RPMI8226 (cell line): ENCODE measurements at places on chromosomes 11 and 22.
A peak's percentile ranks its signal among the peaks of the same experiment; 100 is the strongest.

GRCh38 chr11:4662876-4663275 is 19.1 kb downstream of the OR51E1 start:
- DNase-seq: no peak

GRCh38 chr22:31584804-31585160 is 77.2 kb downstream of the PISD start:
- no peak for DNase-seq

- DNase-seq: no peak
Measured at GRCh38 chr11:19929655-19930054, 217.0 kb downstream of the NAV2 start.

DNA sequence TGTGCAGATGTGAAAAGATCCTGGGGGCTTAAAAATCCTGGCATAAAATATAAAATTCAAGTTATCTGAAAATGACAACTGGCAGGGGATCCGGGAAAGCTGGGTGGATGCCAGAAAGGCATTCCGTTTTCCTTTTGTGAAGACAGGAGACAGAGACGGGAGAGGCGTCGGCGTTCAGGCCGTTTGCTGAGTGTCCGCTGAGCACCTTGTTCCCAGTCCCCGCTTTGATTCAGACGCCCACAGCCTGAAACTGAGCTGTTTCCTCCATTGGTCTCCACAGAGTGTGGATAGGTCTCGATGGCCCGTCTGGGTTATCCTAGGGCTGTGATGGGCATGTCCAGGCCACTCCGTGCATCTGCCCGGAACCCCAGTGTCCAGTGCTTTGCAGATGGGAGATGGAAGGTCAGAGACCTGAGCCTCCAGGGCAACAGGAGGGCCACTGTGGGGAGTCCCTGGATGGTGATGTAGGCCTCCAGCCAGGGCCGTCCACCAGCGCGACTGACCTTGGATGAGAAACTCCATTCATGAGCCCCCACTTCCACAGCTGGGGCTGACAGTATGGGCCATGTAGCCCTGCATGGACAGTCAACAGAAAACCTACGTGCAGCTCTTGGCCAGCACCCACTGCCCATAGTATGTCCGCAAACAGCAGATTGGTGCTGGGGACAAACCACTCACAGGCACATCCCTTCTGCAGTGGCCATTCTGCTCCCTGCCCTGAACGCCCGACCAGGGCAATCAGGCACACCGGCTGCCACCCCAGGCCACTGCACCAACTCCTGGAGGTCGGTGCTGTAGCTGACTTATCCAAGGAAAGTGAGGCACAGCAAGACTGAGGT is 11.6 kb downstream of the MRGPRF start:
- no peak for DNase-seq

GRCh38 chr11:16986434-16987204 is 27.6 kb downstream of the PLEKHA7 start:
- peak; percentile 86 for DNase-seq

DNA sequence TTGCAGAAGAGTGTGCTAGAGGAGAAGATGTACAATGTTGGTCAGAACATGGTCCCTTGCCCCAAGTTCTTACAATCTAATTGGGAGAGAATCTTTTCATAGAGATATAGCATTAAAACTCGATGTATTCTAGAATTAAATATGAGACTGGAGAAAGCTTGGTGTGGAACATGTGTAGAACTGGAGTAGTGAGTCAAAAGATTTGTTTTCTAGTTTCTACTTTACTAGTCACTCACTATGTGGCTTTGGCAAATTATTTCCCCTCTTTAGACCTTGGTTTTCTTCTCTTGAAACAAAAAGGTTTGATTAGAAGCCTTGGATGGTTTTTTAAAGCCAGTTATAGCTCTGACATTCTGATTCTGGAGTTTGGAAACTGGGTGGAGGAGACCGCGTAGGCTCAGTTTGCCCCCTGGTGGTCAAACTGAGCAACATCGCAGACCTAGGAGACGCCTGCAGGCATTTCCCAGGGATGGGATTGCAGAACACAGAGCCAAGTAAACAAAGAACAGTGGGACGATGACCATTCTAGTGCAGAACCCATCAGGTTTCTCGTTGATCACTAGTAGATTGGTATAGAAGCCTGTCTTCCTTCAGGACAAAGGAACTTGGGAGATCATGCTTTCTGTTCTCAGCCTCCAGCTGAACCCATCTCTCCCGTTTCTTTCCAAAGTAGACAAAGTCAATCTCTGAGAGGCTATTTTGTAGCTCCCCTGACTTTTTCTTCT is 8.5 kb upstream of the CHRDL2 start:
- DNase-seq: peak; percentile 80

DNA sequence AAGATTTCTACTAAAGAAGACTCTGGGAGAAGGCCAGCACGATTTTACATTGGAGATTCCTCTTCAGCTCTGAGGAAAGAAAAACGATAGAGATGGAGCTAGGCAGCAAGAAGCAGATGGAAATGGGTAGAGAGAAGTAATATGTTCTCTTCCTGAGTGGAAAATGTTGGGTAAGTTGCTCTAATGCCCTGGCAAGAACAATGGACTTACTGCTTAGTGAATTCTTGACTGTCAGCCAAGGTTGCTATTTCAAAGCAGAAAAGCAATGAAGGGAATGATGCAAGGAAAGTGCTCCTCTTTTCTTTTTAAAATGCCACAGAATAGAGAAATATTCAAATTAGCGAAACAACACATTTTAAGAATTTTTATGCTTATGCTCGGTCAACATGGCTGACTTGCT is 38.4 kb upstream of the CWF19L2 start:
- no peak for DNase-seq

GRCh38 chr11:97890466-97890865 is 1130.3 kb upstream of the CNTN5 start:
- no peak for DNase-seq

GRCh38 chr11:9626496-9627394 is 37.1 kb upstream of the SWAP70 start:
- DNase-seq: no peak

- no peak for DNase-seq
Measured at GRCh38 chr11:23087407-23087806, 227.1 kb upstream of the CCDC179 start.

DNA sequence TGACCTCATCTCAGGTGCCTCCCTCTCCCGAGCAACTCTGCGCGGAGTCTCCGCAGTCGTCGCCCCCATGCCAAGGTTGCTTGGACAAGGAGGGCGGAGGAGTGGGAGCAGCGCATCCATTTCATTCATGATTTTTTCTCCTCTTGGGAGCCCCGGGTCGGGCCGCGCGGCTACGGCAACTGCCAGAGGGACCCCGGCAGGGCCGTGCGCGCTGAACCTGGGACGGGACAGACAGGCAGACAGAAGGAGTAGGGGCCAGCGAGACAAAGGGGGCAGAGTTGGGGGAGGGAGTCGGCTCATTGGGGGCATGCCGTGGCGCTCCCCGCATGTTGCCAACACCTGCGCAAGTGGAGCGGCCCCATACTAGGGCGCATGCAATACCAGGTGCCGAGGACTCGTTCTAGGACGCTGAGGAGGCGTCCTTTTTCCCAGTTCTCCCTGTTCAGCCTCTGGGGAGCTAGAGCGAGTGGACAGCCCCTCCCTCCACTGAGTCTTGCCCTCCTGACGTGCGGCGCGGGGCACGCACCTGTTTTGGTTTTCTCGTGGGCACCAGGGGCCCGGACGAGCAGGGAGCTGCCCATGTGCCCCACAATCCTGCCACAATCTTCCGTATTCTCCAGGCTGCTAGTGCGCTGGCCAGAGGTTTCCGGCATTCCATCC is 501 bp upstream of the PTPN5 start:
- no peak for DNase-seq

DNA sequence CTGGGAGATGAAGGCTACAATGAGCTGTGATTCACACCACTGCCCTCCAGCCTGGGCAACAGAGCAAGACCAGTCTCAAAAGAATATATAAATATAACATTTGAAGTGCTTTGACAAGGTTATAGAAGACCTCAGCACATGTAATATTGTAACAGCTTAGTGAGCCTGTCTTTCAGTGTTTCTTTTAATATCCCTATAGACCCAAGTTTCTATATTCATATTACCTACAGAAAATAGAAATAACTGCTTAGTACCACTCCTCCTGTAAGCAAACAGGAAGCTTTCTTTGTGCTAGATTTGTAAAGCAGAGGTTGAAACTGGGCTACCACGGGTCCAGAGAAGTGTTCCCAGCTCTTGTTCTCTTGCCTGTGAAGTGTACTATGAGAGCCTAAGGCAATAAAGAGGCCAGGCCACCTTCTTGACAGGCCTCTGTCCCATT is 68.2 kb downstream of the PPP2R1B start:
- no peak for DNase-seq

DNA sequence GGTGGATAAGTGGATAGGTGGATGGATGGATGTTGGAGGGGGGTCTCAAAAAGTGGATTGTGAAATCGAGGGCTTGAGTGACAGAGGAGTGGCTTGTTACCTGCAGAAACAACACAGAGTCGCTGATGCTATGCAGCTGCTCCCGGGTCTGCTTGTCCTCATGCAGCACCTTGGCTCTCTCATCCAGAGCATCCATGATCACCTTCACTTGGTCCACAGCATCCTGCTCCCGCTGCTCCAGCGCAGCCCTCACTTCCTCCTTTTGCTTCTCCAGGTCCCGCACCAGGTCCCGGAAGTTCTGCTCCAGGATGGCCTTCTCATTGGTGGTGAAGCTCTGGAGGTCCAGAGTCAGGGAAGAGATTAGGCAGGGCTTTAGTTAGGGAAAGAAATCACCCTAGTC is 10.7 kb downstream of the TRIM29 start:
- DNase-seq: no peak

GRCh38 chr11:16925561-16926065 is 88.6 kb downstream of the PLEKHA7 start:
- peak; percentile 35 for DNase-seq

DNA sequence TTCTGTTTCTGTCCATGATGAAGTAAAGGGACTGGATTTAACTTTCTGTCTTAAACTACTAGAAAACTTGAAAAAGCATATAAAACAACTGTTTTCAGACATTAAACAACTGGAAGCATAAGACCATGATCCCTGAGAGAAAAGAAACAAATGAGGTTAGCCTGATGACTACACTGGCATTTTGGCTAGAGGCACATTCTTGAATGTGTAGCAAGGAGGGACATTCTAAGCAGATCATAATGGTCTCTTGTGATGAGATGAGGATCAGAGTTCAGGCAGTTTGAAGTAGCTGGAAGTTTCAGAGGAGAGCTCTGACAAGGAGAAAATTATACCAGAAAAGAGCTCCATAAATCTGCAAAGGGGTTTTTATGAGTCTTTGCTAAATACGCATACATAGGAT is 75.4 kb downstream of the AASDHPPT start:
- DNase-seq: no peak

GRCh38 chr11:75576017-75576416 is 14.0 kb downstream of the SERPINH1 start:
- no peak for DNase-seq

- DNase-seq: no peak
Measured at GRCh38 chr22:33397381-33397907, 339.3 kb upstream of the SYN3 start.

- DNase-seq: peak; percentile 9
Measured at GRCh38 chr11:25066706-25067105, 569.9 kb downstream of the LUZP2 start.

GRCh38 chr11:132943706-132944568 is 588.4 kb downstream of the OPCML start:
- DNase-seq: no peak

- DNase-seq: no peak
Measured at GRCh38 chr11:102118937-102119336, 8.7 kb downstream of the YAP1 start.

GRCh38 chr22:19875061-19875530 is 20.4 kb upstream of the GNB1L start:
- DNase-seq: no peak

DNA sequence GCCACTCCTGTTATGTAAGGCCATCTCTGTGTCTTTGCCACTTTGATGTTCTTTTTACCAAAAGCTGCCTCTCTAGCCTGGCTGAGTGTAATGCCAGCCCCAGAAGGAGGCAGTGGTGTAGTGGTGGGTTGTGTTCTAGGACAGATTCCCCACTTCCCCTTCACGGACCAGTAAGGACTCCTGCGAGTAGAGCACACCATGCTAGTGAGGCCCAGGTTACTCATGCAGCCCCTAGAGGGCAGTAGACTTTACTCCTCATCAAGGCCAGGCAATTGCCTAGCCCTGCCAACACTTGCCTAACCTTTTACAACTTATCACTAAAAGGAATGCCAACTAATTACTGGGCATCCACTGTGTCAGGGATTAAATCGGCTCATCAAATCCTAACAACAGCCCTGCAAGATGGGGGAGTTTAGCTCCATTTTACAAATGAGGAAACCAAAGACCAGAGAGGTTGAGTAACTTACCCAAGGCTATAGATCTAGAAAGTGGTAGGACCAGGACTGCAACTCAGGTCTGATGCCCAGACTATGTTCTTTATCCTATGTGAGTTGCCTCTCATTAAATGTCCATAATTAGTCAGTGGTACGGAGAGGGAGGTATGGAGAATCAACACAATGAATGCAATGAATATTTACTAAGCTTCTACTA is 75.3 kb downstream of the APIP start:
- peak; percentile 44 for DNase-seq

DNA sequence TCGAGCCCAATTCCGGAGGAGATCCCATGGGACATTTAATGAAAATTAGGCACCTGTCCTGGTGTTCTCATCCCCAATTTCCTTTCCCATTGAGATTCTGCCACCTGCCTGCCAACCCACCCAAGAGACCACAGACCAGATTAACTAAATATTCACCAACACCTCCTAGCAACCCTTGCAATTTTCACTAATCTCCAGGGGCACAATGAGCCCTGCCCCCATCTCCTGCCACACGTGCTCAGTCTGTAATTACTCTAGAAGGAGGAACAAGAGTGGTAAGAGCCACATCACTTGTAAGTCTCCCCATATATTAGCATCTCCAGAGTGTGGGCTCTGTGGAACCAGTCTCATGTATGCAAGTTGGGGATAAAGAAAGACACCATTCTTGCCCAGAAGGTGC is 38.0 kb downstream of the IL18BP start:
- no peak for DNase-seq

DNA sequence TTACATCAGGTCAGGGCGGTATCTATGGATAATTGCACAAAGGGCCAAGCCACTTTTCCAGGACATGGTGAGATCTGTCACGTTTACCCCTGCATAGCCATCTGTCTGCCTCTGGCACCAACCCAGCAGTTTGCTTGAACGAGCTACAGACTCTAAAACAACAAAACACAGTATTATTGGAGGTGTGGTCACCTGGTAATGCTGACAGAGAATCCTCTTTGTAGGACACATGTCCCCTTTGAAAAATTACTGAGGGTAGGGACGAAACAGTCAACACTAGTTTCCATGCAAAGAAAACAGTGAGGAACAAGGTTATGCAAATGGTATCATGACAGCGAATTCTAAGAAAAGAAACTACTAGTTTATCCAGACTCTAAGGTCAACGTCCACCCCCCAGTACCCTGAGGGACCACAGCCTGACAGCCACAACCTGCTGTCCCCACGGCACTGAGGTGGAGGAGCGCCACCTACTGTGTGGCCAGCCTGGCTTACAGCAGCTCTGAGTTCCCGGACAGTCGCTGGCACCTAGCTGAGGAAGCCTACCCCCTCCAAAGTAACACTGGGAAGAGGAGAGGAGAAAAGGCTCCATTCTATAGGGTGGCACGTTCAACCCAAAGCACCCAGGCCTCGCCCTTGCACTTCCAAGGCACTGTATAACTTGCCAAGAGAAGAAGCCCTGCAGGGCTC is 117.4 kb upstream of the BID start:
- no peak for DNase-seq

GRCh38 chr11:65793144-65793581 is 6.3 kb downstream of the OVOL1 start:
- DNase-seq: peak; percentile 66

- peak; percentile 52 for DNase-seq
Measured at GRCh38 chr11:133834682-133835592, 10.4 kb downstream of the SPATA19 start.
